Activated effector memory CD4-positive, alpha-beta T cell treated with Interleukin-2 at 50 U/mL for 16 hours (primary cell): ENCODE measurements at places on chromosomes 12 and 14.

DNA sequence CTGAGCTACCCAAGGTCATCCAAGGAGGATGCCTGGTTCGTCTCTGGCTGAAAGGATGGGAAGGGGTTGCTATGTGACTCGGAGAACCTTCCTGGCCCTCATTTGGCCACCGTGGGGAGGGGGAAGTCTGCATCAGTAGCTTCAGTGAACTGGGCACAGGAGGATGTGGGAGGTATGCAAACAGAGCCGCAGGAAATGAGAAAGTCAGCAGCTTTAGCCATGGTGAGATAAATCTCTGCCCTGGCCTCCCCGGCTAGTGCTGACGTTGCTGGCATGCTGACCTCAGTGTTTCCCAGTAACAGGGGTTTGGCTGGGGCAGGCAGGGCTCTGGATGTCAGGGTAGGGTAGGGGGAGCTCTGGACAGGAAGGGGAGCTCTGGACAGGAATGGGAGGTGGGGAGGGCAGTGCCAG, 2.3 kb upstream of the CEBPE start:
- no peak for DNase-seq

GRCh38 chr12:116199160-116199706, 78.3 kb downstream of the MED13L start:
- no peak for DNase-seq

- peak; percentile 15 for DNase-seq
Measured at GRCh38 chr14:68379510-68380328, 413.1 kb downstream of the ZFP36L1 start.

DNA sequence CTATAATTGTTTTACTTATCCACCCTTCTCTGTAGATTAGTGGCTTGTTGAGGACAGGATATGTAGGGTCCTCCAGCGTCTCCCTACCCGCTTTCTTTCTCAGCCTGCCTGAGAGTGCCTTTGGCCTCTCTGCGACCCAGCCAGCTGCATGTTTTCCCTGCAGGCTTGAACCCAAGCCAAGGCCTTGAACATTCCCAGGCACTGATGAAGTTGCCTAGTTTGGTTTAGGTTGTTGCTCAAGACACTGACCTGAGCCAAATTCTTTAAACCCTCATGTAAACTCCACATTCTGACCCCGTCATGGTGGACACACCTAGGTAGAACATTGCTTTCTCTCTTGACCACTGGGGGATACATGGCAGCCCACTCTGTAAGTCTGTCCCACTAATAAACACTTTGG, 33.4 kb upstream of the TXNRD1 start:
- no peak for DNase-seq
